ENCODE measurements at places on chromosomes 4 and X.

GRCh38 chr4:185265942-185266341, 56.5 kb downstream of the SNX25 start:
- DNase-seq: no peak

DNA sequence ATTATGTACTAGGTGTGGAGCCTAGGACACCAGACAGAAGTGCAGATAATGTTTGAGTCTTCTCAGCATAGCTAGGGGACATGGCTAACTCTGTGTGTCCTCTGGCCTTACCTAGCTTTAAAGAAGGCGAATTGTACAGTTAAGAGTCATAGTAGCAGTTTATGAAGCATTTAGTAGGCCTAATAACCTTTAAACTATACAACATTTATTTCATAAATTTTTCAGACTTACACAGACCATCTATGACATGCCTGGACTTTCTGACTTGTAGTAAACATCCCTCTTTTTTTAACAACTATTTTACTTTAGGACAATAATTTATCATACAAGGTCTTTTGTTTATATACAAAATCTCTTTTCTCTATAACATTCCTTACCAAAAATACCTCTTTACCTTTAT, 37.4 kb downstream of the ETNPPL start:
- no peak for DNase-seq

DNA sequence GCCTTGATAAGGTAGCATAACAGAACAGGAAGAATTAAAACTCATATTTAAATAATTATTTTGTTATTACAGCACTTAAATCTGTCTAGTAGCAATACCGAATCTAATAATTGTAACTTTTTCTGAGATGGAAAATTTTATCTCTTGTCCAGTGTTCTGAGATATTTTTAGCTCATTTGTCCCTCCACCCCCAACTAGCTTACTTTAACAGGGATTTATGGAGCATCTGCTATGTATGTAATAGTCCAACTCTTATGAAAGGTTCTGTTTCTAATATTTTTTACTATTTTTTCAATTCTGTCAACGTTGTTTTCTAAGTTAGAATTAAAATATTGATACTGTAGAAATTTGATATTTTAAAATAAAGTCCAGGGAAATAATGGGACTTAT, 38.2 kb upstream of the NUDT6 start:
- DNase-seq: no peak

GRCh38 chr4:181777518-181777917, 465.7 kb upstream of the TENM3 start:
- DNase-seq: no peak

DNA sequence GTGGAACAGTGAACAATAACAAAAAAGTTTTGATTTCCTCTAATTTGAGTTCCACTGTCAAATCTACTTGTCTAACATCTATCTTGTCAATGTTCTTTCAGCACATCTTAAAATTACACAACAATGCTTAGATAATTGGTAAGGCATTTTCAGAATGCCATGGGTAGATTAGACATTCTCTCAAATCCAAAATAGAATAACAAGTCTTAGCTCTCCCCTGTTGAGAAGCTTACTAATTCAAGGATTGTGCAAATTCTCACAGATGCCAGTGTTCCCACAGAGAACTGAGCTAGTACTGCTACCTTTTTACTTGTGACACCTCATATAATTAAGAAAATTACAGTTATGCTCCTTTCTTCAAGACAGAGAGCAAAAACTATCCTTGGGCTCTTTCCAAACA, 2442.0 kb downstream of the PCDH7 start:
- DNase-seq: no peak

- no peak for DNase-seq
Measured at GRCh38 chr4:109999585-109999912, 86.9 kb downstream of the EGF start.
